ENCODE measurements at places on chromosomes 7 and 10. TPM values are rescaled to one million over a fixed set of nuclear protein-coding genes. Genes with fewer than 3 reads are reported as not detected.

Gene SPDYE6
- total RNA-seq, result not detected

Gene LRWD1
- 19.2 TPM for total RNA-seq

- no peak for DNase-seq
Observed at GRCh38 chr7:75991531-75992082, 2.8 kb downstream of the TMEM120A start.

- DNase-seq, result peak; percentile 69
Observed at GRCh38 chr10:108465871-108466641, 1301.5 kb upstream of the SORCS1 start.

GRCh38 chr10:132422903-132423825 is 26.2 kb downstream of the PWWP2B start:
- no peak for DNase-seq

GRCh38 chr10:298033-298432 is 162.8 kb downstream of the ZMYND11 start:
- DNase-seq, result no peak

DNA sequence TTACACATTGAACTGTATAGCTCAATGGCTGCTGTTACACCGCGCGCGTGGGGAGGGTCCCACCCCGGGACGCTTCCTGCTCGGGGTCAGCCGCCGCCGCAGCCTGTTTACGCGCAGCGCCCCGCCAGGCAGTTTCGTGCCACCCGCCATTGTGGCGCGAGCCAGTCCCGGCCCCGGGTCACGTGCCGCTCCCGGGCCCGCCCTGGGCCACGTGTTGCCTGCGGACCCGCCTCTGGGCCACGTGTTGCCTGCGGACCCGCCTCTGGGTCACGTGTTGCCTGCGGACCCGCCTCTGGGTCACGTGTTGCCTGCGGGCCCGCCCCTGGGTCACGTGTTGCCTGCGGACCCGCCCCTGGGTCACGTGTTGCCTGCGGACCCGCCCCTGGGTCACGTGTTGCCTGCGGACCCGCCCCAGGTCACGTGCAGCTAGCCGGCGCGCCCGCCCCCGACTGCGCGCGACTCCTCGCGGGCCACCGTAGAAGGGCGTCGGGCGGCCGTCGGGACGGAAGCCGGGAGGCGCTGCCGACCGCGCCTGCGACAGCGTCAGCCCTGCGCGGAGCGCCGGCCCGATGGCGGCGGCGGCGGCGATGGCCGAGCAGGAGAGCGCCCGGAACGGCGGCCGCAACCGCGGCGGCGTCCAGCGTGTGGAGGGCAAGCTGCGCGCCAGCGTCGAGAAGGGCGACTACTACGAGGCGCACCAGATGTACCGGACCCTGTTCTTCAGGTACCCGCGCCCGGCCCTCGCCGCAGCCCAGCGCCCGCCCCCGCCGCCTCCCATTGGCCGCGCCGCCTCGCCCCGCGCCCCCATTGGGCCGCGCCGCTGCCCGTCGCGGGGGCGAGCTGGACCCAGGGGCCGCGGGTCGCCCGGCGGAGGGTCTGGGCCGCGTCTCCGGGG is at the start of gene GET4:
GET4 (plus strand) TSS at position 478 of the 895 bp plus-strand sequence; CDS start at position 570, 92 bp downstream.
- DNase-seq, result peak; percentile 98

- DNase-seq, result no peak
Observed at GRCh38 chr7:135517060-135517459, 7.2 kb upstream of the CNOT4 start.

DNA sequence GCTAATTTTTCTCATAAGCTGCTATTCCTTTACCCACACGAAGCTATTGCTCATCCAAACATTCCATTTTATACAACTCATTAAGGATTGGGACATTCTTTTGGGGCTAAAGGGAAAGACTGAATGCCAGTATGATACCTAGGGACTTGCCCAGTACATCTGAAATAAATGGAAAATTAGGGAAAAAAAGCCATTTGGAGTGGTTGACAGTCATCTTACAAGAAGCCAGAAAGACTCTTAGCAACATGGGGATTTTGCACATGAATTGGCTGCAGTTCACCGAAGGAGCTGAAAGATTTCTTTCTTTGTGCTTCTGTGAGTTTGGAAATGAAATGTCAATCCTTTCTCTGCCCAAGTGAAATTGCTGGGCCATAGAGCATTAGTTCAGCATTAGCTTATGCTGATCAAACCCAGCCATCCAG is 43.3 kb upstream of the MTURN start:
- no peak for DNase-seq

- no peak for DNase-seq
Observed at GRCh38 chr7:72309476-72309875, 102.7 kb downstream of the CALN1 start.

GRCh38 chr10:99730026-99730425 is 1.9 kb downstream of the COX15 start:
- DNase-seq, result no peak

Measured in suprapubic skin (tissue), 4 donors.